Activated CD8-positive, alpha-beta T cell treated with anti-CD3 and anti-CD28 coated beads for 36 hours (primary cell): ENCODE measurements at places on chromosomes 4 and X.
A peak's percentile ranks its signal among the peaks of the same experiment; 100 is the strongest.

DNA sequence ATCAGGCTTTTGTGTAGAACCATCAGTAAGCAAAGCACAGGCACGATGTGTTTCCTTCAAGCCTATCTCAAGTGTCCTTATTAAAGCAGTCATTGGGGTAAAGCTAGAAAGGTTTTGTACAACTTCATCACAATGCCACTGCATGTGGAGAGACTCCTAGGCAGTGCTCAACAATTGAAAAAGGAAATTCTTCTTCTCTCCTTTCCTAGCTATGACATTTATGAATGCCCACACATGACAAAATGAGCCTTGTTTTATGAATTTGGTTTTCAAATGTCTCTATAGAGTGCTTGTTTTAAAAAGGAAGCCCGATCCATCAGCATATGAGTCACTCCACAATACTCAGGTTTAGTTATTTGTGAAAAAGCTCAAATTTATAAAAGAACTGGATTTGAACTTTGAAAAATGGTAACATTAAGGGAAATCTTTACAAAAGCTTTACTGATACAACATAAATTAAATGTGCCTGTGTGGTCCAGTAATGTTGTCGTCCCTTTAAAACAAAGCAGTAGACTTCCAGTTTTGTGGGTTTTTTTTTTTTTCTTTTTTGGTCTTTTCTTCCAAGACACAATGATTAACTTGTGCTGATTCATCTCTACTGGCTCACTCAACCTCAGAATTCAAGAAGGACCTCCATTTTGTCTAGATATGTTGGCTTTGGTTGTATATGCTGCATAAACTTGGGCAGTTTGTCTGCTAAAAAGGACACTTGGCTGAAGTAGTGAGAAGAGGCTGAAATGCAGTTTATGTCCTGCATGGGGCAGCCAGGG lies 273.8 kb downstream of the GASK1B start:
- no peak for DNase-seq

GRCh38 chrX:130575831-130576389 lies 174.1 kb downstream of the RBMX2 start:
- peak; percentile 43 for DNase-seq

- no peak for DNase-seq
These were observed 22.7 kb upstream of the TBC1D14 start for GRCh38 chr4:6886886-6887285.

DNA sequence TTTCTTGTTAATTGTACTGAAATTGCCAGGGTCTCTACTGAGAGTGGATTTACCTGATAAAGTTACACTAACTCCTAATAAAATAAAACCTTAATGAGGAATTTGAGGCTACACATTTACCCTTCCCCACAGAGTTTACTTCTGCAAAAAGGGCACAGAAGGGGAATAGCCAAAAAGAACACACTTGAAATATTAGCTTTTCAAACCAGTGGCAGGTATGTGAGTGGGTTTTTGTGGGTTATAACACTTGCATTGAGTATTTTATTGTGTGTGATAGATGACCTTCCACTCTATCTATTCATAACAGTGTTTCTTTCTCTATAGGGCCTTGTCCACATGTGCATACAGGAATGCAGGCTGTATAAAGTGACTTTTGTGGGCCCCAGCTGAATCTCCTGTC lies 5.0 kb upstream of the GPR174 start:
- no peak for DNase-seq

DNA sequence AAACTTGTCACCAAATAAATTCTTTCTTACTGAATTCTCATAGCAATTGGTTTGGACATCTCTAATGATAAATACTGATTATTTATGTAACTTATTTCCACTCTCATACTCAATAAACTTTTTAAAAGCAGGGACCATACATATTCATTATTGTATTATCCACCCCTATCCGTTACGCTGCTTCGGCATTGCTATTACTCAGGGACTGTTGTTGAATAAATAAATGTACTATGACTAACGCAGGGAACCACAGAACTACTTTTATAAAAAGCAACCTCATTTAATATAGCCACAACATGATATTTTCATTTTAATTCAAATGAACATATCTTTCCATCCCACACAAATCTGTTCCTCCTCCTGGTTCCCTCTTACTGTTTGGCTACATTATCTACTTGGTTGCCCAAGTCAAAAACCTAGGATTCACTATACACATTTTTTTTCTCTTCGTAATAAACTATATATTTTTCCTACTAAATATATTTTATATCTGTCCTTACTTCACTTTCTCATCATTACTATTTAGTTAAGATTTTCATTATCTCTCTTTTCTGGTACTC lies 14.9 kb upstream of the ANKRD50 start:
- DNase-seq, result no peak

- no peak for DNase-seq
These were observed 126.2 kb upstream of the UGT8 start for GRCh38 chr4:114472269-114473032.

GRCh38 chrX:49856819-49857218 lies 22.5 kb upstream of the USP27X start:
- no peak for DNase-seq

DNA sequence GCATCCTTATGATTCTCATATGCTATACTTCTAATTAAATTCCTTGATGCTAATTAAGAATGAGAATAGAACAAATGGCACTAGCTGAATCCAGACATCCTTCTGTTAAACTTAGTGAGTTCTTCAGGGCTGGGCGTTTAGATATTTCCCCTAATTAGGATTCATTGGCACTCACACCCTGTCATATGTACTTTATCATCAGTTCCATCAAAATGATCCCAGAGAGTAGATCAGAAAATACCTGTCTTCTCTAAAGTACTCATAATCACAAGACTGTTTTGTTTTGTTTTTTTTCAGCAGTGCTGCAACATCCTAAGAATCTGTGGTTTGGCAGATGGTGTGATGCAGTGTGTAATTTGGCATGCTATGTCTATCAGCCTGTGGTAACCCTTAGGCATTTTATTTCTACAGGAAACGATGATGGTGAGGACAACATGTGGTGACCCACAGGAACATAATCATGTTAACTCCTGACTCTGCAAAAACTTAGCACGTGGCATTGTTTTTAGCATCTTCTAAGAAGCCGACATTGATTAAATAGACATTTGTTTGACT lies 2528.4 kb downstream of the ARAP2 start:
- DNase-seq, result no peak

DNA sequence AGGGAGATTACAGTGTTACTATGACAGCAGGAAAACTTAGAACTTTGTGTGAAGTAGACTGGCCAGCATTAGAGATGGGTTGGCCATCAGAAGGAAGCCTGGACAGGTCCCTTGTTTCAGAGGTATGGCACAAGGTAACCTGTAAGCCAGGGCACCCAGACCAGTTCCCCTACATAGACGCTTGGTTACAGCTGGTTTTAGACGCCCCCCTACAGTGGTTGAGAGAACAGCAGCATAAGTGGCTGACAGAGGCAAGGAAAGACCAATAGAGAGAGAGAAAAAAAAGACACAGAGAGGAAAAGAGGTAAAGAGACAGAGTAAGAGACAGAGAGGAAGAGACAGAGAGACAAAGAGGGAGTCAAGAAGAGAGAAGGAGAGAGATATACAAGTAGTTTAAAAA lies 144.5 kb downstream of the GC start:
- no peak for DNase-seq

- DNase-seq, result no peak
These were observed 1.3 kb downstream of the GAK start for GRCh38 chr4:930827-931193.

GRCh38 chr4:118825799-118826198 lies 10.1 kb downstream of the SEC24D start:
- no peak for DNase-seq

DNA sequence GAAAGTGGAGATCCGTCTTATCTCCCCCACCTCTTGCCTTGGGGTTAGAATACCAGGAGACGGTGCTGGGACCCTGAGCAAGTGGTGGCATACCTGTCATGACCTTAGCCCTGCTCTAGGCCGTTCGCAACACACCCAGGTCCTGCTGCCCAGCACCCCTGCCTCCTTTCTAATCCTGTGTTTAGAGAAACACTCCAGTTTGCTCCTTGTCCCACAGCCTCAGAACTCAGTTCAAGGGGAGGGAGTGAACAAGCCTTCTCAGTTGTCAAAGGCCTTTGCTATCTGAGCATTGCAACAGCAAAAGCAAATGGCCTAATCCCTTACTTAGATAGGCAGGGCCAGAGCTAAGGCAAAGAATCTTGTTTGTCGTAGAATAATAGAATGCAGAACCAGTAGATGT lies 67.9 kb downstream of the CHRNA9 start:
- no peak for DNase-seq

- DNase-seq, result no peak
These were observed 68.4 kb downstream of the NSG1 start for GRCh38 chr4:4455210-4455865.

GRCh38 chr4:17115583-17115982 lies 217.1 kb upstream of the LDB2 start:
- no peak for DNase-seq

DNA sequence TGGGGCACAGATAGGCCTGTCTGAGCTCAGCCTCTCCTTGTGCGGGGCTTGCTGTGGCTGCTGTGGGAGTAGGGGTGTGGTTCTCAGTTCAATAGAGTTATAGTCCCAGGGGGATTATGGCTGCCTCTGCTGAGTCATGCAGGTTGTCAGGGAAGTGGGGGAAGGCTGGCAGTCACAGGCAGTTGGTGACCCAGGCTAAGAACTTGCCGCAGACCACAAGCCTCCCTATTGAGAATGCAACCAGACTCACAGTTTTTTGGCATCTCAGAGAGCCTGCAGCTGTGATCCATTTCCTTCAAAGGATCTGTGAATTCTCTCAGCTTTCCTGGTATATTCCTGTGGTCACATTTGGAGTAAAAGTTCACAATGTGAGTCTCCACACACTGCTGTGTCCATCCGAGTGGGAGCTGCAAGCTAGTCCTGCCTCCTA lies 364.9 kb downstream of the ZNF674 start:
- peak; percentile 24 for DNase-seq

DNA sequence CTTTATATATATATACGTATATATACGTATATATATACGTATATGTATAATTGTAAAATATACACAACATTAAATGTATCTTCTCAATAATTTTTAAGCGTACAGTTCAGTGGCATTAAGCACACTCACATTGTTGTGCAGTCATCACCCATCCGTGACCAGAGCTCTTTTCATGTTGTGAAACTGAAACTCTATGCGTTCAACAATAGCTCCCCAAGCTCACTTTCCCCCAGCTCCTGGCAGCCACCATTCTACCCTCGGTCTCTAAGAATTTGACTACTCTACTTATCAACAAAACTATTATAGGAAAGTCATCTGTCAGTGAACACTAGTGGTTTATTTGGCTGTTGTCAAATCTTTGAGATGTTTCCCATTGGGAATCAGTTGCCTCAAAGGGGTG lies 621.8 kb upstream of the GALNT7 start:
- DNase-seq, result no peak

DNA sequence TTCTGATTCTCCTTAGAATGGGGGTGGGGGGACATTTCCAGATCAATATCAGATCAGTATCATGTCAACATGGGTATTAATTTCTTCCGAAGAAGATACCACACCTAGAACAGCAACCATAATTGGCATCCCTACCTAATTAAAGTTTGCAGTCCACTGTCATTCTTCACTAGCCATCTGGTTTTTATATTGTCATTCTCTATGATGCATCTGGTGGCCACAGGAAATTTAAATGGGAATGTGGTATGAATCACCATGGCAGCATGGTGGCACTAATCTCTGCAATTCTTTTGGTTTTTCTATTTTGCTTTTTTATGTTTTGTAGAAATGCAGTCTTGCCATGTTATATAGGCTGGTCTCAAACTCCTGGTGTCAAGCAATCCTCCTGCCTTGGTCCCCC lies 16.6 kb upstream of the UBE2D3 start:
- DNase-seq, result no peak

DNA sequence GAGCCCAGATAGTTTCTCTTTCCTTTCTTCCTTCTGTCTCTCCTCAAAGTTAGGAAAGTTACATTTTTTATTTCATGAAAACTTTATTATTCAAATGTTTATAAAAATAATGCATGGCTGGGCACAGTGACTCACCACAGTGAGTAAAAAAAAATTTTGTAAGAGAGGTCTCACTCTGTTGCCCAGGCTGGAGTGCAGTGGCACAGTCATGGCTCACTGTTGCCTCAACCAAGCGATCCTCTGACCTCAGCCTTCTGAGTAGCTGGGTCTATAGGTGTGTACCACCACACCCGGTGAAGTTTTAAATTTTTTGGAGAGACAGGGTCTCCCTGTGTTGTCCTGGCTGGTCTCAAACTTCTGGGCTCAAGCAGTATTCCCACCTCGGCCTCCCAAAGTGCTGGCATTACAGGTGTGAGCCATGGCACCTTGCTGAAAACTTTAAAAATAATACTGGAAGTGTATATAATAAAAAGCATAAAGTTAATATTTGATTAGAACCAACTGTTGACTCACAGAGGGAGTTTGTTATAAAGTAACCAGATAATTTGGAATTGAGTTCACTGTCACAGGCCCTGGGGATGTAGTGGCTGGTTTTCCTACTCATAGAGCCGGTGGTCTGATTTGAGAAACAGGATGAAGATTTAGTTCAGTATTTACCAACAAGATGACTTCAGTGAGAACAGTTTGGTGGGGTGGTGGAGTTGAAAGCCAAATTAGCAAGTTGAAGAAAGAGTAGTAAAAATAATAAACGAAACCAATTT lies 18.0 kb downstream of the CMC4 start:
- DNase-seq, result no peak

DNA sequence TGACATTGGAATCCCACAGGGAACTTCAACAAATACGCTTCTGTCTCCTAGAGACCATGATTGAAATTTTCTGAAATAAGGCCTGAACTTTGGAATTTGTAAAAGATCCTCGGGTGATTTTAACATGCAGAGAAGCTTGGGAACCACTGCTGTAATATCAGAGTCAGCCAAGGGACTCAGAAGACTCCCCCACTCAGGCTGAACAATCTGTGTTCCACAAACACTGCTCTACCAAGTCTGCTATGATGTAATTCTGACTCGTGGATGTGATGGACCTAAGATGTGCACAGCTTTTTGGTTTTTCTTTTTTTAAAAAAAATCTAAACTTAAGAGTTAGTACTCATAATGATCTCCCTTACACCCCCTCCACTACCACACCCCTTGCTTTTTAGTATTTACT lies 26.0 kb downstream of the LRP2BP start:
- DNase-seq, result no peak

DNA sequence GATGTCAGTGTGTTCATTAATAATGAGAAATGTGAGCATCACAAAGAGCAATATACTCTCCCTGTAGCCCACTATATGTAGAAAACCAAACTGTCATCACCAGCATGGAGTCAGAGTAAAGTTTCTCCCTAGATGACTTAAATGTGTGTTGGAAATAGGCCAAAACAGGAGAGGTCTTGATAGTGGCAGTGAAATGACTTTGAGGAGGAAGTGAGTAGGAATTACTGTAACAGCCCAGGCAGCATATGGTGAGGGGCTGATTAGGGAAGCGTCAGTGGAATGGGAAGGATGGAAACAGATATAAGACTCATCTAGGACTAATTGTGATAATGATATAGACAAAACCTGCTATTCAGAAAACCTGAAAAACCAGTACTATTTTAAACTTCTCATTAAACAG lies 83.9 kb downstream of the ATXN3L start:
- no peak for DNase-seq

GRCh38 chrX:9542106-9542760 lies 77.4 kb downstream of the TBL1X start:
- no peak for DNase-seq

GRCh38 chr4:128978985-128979384 lies 114.4 kb downstream of the SCLT1 start:
- DNase-seq, result no peak

GRCh38 chr4:159367781-159368080 lies 264.9 kb downstream of the RAPGEF2 start:
- no peak for DNase-seq

GRCh38 chr4:82376109-82376508 lies 2.3 kb upstream of the HNRNPD start:
- no peak for DNase-seq
